Stimulated activated CD4-positive, alpha-beta T cell treated with anti-CD3 and anti-CD28 coated beads, Interleukin-1b, Interleukin-23, amount 100 ng/mL, for 24 hours (primary cell): ENCODE measurements at places on chromosomes 12 and 14.

DNA sequence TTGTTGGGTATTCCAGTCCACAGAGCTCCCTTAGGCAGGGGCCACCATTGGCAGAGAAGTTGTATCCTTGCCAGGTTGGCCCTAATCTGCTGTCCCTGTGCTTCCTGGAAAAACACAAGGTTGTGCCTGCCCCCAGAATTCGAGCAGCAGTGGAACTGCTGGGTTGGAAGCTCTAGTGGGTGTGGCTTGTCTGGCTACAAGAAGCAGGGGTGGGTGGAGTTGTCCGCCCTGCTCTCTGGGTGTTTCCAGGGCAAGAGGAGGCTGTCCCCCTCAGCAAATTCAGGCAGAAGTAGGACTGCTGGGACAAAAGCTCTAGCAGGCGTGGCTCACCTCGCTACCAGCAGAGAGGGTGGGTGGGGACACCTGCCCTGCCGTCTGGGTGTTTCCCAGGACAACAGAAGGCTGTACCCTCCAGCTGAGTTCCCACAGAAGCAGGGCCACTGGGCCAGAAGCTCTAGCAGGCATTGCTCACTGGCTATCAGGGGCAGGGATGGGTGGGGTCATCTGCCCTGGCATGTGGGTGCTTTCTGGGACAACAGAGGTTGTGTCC is 72.8 kb upstream of the NPAS3 start:
- no peak for DNase-seq

- peak; percentile 30 for DNase-seq
These were observed 40.3 kb downstream of the MAP1LC3B2 start for GRCh38 chr12:116599285-116600136.

DNA sequence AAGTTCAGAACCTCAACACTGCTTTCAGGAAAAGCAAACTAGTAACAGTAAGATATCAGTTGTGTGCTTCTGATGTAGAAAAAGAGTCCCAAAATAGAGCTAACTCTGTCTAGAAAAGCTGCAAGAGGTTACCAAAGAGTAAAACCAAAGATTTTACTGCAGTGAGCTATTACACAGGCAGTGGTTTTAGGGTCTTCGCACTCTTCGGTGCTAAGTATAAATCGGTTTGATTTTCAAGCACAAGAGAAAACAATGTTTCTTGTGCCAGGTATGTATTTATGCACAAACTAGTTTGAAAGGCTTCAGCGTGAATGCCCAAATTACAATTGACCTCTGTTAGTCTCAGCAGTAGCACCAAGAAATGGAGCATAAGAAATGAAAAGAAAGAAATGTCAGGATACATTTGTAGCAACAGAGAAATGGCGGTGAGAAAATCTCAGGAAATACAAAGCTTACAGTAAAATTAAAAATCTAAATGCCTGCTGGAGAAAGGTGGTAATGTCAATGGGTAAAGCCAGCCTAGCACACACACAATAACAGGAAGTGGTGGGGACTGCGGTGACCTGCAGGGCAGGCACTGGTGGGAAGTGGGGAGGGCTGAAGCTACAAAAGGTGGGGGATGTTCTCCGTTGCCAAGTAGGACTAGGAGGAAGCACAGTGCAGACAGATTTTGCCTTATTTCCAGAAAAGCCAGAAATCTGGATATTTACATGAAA is 18.0 kb upstream of the DYRK2 start:
- peak; percentile 42 for DNase-seq

- peak; percentile 68 for DNase-seq
These were observed 21.7 kb downstream of the TMBIM6 start for GRCh38 chr12:49763006-49763591.

DNA sequence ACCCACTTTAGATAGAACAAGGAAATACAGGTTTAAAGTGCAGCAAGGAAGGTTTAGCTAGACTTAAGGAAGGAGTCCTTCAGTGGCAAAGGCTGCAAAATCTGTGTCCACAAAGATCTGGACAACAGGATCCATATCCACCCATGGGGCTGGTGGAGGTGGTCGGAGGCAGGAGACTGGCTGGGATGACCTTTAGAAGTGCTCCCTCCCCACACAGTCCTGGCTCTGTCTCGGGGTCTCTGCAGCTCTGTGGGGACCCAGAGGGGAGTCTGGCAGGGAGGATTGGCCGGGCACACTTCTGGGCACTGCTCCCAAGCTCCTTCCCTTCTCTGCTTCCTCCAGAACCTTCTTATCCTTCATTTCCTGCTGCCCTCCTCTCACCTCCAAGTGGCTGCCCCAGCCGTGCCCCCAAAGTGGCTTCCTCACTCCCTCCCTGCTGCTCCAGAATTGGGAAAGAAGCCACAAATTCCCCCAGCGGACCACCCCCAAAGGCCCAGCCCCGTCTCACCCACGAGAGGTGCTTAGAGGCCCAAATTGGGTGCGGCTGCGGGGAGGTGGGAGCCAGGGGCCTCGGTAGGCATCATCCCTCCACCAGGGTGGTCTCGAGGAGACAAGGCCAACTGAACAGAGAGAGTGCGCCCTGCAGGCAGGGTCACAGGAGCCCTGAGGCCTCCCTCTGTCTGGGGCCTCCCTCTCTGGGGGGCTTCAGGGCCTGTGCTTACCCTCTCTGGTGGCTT is 21.9 kb upstream of the PGF start:
- DNase-seq, result no peak

DNA sequence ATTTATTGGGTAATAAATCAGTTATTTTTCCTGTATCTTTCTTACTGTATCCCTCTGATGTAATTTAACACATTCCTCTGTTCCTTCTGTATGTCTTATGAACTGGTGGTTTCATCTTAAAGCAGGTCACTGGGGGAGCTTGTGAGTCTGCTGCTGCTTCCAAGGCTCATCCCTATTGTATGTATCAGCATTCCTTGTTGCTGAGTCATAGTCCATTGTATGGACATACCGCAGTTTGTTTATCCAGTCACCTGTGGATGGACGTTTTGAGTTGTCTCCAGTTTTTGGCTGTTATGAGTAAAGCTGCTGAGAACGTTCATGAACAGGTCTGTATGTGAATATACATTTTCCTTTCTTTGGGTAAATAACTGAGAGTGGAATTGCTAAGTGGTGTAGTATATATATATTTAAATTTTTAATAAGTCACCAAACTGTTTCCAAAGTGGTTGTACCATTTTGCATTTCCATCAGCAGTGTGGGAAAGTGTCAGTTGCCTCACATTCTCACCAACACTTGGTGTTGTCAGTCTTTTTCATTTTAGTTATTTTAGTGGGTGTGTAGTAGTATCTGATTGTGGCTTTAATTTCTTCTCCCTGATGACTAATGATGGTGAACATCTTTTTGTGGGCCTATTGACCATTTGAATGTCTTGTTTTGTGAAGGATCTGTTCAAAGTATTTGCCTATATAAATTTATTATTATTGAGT is 82.7 kb downstream of the BEGAIN start:
- DNase-seq, result no peak

- no peak for DNase-seq
These were observed 17.7 kb downstream of the SPPL3 start for GRCh38 chr12:120886199-120887018.

GRCh38 chr12:11071414-11071813 is 9.3 kb upstream of the TAS2R46 start:
- DNase-seq, result no peak

- no peak for DNase-seq
These were observed 333.2 kb upstream of the MDGA2 start for GRCh38 chr14:48008646-48009045.

- DNase-seq, result no peak
These were observed 527.3 kb downstream of the SNAPC1 start for GRCh38 chr14:62289471-62289870.

GRCh38 chr12:90079529-90080210 is 371.0 kb upstream of the ATP2B1 start:
- no peak for DNase-seq

- DNase-seq, result no peak
These were observed 780.2 kb upstream of the TBX3 start for GRCh38 chr12:115464111-115464581.

DNA sequence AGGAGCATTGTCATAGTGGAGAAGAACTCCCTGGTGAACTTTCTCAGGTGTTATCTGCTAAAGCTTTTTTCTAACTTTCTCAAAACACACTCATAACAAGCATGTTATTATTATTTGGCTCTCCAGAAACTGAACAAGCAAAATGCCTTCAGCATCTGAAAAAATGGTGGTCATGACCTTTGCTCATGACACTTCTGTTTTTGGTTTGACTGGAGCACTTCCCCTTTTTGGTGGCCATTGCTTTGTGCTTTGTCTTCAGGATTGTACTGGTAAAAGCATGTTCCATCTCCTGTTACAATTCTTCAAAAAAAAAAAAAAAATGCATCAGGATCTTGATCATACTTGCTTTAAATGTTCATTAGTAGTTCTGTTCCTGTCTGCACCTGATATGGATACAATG is 1241.6 kb upstream of the USP15 start:
- DNase-seq, result no peak

- DNase-seq, result no peak
These were observed 91.9 kb upstream of the FLRT2 start for GRCh38 chr14:85438001-85438400.

DNA sequence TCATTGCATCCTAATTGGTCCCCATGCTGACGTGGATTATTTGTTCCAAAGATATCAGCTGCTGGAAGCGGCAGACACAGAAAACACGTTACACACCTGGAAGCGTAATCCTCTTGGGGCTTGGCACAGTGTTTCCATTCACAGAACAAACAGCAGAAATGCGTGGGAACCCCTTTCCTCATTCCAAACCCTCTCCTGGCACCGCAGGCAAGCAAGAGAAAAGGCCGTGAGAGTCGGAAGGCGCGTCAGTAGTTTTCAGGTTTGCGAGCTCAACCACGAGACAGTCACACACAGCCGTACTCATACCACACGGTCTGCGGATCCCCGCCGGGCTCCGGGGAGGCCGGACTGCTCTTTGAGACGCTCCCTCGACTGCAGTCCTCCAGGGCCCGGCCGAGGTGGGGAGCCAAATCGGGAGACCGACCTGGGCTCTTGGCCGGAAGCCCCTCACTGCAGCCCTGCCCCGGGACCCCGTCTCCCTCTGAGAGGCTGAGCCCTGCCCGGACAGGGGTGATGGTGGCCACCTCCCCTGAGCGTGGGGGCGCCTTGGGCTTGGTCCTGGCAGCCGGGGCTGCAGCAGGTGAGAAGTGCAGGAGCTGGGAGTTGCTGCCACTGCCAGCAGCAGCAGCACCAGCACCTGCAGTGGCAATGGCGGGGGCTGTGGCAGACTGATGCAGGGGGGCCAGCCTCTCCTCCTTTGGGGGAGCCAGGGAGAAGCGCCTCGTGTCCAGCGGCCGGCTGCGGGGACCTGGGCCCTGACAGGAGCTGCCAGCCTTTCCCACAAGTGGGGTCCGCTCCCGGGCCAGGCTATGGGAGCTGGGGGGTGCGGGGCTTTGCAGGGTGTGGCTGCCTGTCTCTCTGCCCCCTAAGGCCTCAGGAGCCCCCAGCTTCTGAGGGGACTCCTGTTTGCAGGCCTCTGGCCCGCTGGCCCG is 28.1 kb upstream of the GPR68 start:
- DNase-seq, result no peak

GRCh38 chr12:116426391-116427136 is 132.6 kb upstream of the MAP1LC3B2 start:
- no peak for DNase-seq

- no peak for DNase-seq
These were observed 456.7 kb downstream of the SLC16A7 start for GRCh38 chr12:60052483-60052882.

DNA sequence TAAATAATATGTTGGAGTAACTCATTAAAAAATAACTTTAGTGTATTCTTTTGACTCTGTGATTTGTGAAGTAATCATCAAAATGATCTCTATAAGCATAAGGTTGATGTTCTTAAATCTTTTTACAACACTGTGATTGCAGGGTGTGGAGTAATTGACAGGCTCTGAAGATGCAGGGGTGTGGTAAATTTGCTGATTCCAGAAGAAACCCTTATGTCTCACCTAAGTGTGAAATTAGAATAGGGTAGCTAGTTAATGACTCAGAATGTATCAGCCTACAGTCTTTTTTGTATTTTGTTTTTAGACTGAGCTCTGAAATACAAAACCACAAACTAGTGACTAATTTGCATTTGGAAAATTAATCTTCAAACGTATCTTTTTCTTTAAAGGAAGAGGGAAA is 5.9 kb downstream of the PRPF39 start:
- no peak for DNase-seq

GRCh38 chr12:24222968-24223367 is 273.5 kb upstream of the SOX5 start:
- DNase-seq, result no peak

GRCh38 chr14:37329189-37330001 is 131.7 kb downstream of the MIPOL1 start:
- no peak for DNase-seq

- DNase-seq, result no peak
These were observed 448.6 kb downstream of the RAD51B start for GRCh38 chr14:68268197-68268596.

DNA sequence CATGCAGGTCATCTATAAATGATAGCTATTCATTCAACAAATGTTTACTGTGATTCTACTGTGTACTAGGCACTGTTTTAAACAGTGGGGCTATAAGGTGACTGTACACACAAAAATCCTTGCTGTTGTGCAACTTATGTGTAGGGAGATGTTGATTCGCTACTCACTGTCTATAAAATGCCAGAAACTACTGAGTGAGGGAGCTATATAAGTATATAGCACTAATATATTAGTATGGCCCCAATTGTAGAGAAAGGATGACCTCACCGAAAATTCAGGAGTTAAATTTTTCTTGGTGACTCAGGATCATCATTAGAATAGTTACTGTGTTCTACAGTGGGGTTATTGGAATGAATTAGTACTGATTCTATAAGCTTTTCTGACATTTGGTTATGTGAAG is 117.4 kb downstream of the TGFB3 start:
- no peak for DNase-seq
